Foreskin keratinocyte (primary cell): ENCODE measurements at places on chromosomes 11 and 22. TPM values are rescaled to one million over a fixed set of nuclear protein-coding genes. Genes with fewer than 3 reads are reported as not detected.

GRCh38 chr22:36185828-36186624 lies 15.6 kb downstream of the APOL4 start:
- no peak for DNase-seq

Gene CNTN5
- total RNA-seq = not detected in 2 replicates

DNA sequence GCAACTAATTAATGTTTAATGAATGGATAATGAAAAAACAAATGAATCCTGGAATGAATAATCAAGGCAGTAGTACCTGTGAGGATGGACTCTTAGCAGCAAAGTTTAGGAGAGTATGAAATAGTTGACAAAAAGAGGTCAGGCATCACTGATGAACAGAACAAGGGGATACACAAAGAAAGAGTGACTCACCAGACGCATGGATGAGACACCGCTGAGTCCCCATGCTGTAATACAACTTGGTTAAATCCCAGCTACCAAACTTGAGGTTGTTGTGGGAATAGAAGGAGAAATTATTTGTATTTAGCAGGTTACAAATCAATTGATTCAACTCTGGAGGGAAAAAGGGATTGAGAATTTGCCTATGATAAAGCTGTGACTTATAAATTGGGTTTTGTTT lies 976.9 kb upstream of the TENM4 start:
- no peak for DNase-seq

DNA sequence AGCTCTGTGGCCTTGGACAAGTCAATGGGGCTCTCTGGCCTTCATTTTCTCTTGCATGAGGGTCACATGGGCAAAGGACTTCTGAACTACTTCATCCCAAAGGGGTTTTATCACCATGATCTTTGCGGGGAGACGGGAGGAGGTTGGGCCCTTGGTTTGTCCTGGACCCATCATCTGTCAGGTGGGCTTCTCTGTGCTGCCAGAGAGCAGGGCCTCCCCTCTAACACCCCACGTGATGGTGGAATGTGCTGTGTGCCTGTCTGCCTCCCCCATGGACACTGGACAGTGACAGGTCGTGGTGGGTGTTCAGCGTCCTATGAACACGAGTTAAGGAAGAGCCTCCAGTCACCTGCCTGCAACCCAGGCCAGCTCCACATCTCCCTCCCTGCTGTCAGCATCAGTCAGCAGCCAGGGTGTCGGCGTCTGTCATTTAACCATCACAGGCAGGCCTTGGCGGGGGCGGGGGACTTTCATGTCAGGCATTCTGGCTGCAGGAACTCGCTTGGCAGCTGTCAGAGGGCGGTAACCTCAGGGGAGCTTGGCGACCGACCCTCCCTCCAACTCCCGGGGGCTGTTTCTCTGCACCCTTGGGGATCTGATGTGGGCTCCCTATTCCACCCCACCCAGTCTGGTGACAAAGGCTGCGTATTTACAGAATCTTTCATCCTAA lies 2.6 kb upstream of the SUN2 start:
- no peak for DNase-seq

GRCh38 chr11:89175796-89176195 lies 1.9 kb upstream of the TYR start:
- no peak for DNase-seq

- no peak for DNase-seq
Observed at GRCh38 chr22:39725351-39726035, 154.9 kb downstream of the CACNA1I start.

Gene LRP4
- total RNA-seq = 9.0 and 9.5 TPM in 2 replicates

Gene HSPB2
- not detected in 2 replicates for total RNA-seq

Gene MACROD1
- total RNA-seq = 8.9 and 10.0 TPM in 2 replicates

- no peak for DNase-seq
Observed at GRCh38 chr11:35794333-35794732, 131.8 kb downstream of the TRIM44 start.

- peak; percentile 45 for DNase-seq
Observed at GRCh38 chr11:132158091-132158490, 787.7 kb downstream of the NTM start.

- DNase-seq = peak; percentile 94
Observed at GRCh38 chr11:43327987-43328386, 16.2 kb downstream of the API5 start.

Gene ZNF280B
- 1.2 and 1.3 TPM in 2 replicates for total RNA-seq

Gene LRRC32
- total RNA-seq = 0.03 TPM in 1 of 2 replicates, not detected in the other

GRCh38 chr11:118004543-118005223 lies 18.5 kb downstream of the IL10RA start:
- DNase-seq = no peak

- no peak for DNase-seq
Observed at GRCh38 chr11:17861036-17861755, 126.6 kb downstream of the KCNC1 start.

Gene HTR3B
- total RNA-seq = not detected in 2 replicates

DNA sequence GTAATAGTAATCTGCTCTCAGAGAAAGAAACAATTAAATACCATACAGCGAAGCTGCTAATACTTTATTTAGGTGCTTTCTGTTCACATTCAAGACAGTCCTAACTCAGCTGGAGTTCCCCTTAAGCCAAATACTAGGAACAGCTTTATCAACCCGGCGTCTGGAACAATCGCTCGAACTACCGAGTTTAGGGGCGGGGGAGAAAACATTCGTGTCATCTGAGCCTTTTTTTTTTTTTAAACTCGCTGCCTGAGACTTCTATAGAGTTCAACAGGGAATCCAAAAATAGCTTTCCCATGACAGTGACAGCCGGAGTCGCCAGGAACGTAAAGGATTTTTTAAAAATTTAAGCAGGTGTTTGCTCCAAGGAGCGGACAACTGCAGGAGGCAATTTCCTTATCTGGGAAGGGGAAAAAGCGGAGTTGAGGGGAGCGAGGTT lies 852 bp downstream of the TRAF6 start:
- DNase-seq = peak; percentile 17

Gene BDNF
- 0.04 TPM in 1 of 2 replicates, not detected in the other for total RNA-seq

Gene UBASH3B
- total RNA-seq = 21.8 and 28.3 TPM in 2 replicates

DNA sequence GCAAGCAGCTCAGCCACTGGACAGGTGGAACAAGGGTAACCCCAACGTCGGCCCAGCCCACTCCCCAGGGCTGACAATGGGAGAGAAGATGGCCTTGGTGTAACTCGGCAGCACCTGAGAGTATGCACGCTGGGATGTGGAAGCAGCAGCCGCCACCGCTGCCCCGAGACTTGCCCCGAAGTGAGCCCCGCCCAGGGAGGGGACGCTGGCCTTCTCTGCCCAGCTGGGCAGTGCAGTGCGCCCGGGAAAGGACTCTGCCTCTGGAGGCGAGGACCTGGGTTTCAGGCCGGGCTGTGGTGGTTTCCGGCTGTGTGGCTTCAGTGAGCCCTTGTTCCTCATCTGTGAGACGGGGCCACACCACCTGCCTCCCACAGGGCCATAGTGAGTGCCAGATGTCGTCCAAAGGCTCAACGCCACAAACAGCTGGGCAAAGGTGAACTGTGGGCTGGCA lies 8.6 kb upstream of the POLDIP3 start:
- no peak for DNase-seq

Gene SUSD2
- total RNA-seq = 0.03 and 0.04 TPM in 2 replicates

GRCh38 chr22:26545385-26545784 lies 33.1 kb upstream of the TFIP11 start:
- no peak for DNase-seq

GRCh38 chr22:44284711-44285110 lies 28.0 kb downstream of the SHISAL1 start:
- DNase-seq = no peak

GRCh38 chr22:48802576-48802975 lies 1025.1 kb downstream of the BRD1 start:
- no peak for DNase-seq

GRCh38 chr11:97607291-97608000 lies 1217.6 kb downstream of the JRKL start:
- no peak for DNase-seq

DNA sequence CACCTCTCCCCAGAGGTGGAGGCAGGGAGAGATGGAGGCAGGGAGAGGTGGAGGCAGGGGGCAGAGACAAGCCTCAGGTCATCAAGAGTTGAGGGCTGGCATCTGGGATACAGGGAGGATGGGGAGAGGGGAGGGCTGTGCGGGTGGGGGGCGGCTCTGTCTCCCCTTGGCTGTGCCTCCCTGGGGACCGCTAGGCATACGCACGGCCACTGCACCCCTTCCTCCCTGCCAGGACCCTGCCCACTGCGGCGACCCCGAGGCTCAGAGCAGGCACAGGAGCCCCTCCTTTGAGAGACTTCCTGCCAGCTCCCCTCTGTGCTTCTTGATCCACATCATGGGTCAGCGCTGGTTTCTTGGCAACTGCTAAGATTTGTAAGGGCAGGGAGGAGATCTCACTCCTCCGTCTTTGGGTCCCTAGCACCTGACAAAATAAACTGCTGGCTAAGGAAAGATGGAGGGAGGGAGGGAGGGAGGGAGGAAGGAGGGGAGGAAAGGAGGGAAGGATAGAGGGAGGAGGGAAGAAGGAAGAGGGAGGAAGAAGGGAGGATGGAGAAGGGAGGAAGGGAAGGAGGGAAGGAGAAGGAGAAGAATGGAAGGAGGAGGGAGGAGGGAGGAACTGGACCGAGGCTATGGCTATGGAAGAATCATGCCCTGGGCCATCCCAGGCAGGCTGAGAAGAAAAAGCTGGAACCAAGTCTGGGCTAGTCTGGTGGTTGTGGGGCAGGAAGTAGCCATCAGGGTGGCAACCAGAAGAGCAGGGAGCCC lies 18.5 kb downstream of the PRR33 start:
- peak; percentile 68 for DNase-seq

Gene SYT12
- 0.10 and 0.25 TPM in 2 replicates for total RNA-seq

Gene KCNK4
- not detected in 2 replicates for total RNA-seq

Gene MMP27
- not detected in 2 replicates for total RNA-seq

Gene THAP7
- total RNA-seq = 24.2 and 25.0 TPM in 2 replicates
